ENCODE measurements at places on chromosomes 6 and 20.

DNA sequence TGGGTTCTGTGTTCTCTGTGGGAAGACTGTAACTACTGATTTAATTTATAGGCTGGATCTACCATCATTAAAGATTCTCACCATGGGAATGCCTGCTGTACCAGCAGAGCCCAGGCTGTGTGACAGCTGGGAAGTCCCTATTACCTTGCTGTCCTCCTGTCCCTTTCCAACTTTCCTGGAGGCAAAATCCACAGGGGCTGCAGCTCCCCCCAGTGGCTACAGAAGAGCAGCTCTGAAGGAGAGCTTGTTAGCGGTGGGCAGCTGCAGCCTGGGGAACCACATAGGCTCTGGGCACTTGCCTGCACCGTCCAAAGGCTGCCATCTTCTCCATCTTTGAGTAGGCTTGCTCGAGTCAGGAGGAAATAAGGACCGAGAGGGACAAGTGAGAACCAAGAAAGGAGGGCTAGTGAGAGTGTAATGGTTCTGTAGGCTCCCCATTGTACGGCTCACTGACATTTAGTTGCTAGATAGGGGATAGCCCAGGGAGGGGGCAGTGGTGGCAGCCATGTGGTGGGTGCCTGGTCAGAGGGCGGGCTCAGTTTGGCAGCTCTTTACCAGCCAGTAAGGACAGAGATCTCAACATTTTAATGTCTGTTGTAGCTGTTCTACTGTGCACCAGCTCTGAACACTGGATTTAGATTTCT lies 155.1 kb upstream of the MLIP start:
- peak; percentile 42 for DNase-seq

- DNase-seq = peak; percentile 71
These were observed 771 bp downstream of the ARFRP1 start for GRCh38 chr20:63706852-63707557.

- no peak for DNase-seq
These were observed 157.5 kb downstream of the SMOC2 start for GRCh38 chr6:168598251-168599117.

DNA sequence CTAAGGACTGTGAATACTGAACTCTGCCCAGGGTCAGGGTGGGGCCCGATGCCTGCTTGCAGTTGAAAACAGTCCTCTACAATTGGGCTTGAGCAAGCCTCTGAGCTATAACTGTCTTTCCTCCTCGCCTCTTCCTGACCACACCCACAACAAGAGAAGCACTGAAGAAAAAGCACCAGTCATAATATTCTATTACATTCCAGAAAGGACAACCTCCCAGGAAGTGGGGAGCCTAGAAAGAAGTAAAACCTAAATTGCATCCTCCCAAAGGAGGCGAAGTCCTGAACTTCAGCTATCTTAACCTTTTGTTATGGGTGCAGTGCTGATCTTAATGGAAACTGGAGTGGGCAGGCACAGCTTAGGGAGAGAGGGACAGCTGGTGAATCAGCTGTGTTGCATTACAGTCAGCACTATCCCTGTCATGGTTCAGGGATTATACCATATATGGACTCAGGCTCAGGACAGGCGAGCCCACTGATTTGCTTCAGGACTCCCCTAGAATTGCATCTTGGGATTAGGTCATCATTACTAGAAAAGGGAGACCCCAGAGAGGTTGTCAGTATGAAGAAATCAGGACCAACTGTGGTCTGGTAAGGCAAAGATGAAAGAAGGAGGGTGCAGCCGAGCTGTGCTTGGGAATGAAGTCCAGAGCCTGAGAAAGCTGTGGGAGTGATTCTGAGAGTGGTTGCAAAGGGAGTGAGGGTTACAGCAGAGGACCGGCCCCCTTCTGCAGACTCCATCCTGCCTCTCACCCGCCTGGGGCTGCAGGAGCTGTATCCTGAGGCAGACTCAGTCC lies 18.3 kb upstream of the TRAM2 start:
- DNase-seq = peak; percentile 60

GRCh38 chr6:169172456-169172855 lies 81.2 kb downstream of the THBS2 start:
- peak; percentile 95 for DNase-seq

GRCh38 chr20:63848003-63848911 lies 13.0 kb upstream of the ABHD16B start:
- DNase-seq = peak; percentile 47

- DNase-seq = no peak
These were observed 47.2 kb downstream of the FAM209B start for GRCh38 chr20:56580226-56580625.

GRCh38 chr6:141726248-141726647 lies 406.5 kb upstream of the GJE1 start:
- no peak for DNase-seq

GRCh38 chr6:14822012-14822553 lies 423.8 kb upstream of the JARID2 start:
- DNase-seq = no peak

- DNase-seq = peak; percentile 89
These were observed at the start of gene FOXC1 for GRCh38 chr6:1609648-1610496. Gene FOXC1, plus strand, starts transcription at chr6:1609915. Its CDS starts 531 bp downstream, at chr6:1610446.

- DNase-seq = peak; percentile 58
These were observed 10.5 kb downstream of the SYTL3 start for GRCh38 chr6:158660333-158660754.

DNA sequence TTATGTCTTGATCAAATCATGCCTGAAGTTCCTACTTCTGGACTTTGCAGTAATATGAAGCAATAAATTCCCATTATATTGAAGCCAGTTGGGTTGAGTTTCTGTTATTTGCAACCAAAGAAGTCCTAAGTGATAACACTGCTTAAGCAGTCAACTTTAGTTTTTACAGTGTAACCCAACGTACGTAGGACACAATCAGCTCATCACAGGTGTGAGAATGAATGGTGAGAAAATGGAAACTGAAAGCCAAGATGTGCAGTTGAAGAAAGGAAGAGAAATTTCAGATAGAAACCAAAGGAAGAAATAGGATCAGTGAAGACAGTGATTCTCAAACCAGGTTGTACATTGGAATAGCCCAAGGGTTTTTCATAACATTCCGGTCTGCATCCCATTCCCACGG lies 211.4 kb upstream of the ZFP64 start:
- no peak for DNase-seq

DNA sequence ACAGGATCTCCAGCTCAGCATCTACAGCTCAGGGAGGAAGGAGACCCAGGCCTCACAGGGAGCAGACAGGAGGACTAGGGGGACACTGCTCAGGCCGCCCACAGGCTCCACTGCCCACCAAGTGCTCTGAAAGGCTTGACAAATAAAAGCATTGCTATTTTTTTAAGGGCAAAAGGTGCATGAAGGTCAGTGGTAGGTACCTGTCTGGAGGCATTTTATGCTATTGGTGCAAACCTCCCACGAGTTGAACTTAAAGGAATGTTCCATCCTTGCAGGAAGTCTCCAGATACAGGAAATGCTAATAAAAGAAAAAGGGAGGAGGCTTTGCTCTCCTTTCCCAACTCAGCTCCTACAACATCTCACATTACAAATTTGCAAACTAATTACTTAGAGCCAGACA lies 228.1 kb downstream of the FOXC1 start:
- DNase-seq = no peak

DNA sequence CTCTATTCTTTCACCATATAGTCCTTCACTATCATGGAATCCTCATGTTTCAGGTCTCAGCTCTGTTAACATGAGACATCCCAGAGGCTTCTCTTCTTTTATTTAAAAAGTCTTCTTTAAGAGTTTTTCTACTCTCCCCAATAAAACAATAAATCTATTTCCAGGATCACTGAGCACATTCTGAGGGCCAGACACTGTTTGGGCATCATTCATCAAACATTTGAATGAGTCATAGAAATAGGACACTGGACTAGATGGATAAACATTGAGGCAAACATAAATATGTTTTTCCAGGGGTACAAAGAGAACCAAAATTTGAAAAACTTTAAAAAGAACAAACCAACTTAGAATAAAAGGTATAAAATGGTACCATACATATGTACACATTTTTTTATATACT lies 554.4 kb downstream of the KIF16B start:
- no peak for DNase-seq

DNA sequence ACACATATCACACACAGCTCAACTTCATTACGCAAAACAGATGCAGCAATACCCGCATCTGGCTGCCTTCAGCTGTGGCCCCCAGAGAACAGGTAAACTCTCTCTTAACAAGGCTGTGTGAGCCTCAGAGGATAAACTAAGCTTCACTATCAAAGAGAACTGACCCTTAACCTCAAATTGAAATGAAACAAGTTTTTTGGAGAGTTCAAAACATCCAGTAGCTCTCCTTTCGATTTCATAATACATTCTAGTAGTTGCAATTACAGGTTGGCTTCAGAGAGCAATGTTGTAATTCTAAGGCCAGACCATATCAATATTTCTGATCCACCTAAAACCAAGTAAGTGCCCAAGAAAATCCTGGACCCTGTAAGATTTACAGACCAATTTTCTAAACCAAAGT lies 113.5 kb downstream of the FAXC start:
- no peak for DNase-seq

- DNase-seq = no peak
These were observed 54.7 kb downstream of the CHMP4B start for GRCh38 chr20:33865761-33866370.

- DNase-seq = no peak
These were observed 66.9 kb downstream of the PYGB start for GRCh38 chr20:25314497-25315417.

- peak; percentile 18 for DNase-seq
These were observed 34.4 kb upstream of the ASF1A start for GRCh38 chr6:118859517-118860064.

- no peak for DNase-seq
These were observed 67.3 kb downstream of the SLC22A23 start for GRCh38 chr6:3389390-3390167.

DNA sequence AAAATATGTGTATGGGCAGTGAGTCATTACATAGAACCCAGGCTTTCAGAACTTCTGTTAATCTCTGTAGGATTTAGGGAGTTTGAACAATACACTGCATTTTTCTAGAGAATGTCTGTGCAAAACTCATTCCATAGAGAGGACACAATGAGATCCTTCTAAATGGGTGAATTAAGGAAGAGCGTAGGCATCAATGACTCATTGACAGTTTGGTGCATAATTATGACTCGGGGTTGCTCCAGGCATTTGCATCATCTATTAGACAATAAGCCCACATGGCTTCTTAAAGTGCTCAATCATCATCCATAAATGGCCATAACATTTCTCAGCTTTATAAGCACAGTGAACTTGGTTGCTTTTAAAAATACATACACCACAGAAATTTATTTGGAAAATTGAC lies 625.5 kb downstream of the CDH26 start:
- DNase-seq = peak; percentile 8

DNA sequence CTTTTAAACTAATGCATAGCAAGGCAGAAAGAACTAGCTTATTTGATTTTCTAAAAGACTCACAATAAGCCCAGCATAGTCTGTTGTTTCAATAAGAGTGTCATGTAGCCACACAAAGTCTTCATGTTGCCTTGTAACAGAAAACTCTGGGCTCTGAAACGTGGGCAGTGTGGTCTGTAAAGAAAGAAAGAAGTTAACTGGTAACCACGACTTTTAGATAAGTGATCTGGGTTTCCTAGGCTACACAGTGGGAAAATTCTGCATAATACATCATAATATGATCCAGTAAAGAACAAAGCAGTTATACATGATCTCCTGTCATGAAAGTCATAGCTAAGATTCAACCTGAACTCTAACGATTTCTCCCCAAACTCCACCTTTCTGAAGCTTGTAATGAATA lies 13.3 kb downstream of the SNX5 start:
- no peak for DNase-seq

- DNase-seq = no peak
These were observed 62.6 kb downstream of the STXBP5 start for GRCh38 chr6:147266821-147267220.

GRCh38 chr6:33950472-33950881 lies 146.7 kb upstream of the MLN start:
- DNase-seq = no peak

GRCh38 chr6:160106010-160106409 lies 15.6 kb upstream of the SLC22A1 start:
- DNase-seq = no peak

DNA sequence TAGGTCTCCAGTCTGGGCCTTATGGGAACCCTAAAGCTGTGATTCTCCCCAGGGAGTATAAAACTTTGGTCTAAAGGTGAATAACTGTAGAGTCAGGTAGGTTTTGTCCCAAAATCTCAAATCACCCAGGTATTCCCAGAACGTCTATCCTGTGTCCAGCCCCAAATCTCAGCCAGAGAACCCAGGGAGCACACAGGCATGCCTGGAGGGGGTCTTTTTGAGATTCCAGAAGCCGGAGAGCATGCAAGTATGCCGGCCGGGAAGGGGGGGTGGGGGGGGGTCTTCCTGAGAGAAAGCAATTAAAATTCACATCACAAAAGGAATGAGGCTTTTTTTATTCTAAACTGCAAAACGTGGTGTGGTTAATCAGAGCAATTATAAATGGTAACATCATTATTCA lies 210.0 kb downstream of the PTPRT start:
- no peak for DNase-seq

DNA sequence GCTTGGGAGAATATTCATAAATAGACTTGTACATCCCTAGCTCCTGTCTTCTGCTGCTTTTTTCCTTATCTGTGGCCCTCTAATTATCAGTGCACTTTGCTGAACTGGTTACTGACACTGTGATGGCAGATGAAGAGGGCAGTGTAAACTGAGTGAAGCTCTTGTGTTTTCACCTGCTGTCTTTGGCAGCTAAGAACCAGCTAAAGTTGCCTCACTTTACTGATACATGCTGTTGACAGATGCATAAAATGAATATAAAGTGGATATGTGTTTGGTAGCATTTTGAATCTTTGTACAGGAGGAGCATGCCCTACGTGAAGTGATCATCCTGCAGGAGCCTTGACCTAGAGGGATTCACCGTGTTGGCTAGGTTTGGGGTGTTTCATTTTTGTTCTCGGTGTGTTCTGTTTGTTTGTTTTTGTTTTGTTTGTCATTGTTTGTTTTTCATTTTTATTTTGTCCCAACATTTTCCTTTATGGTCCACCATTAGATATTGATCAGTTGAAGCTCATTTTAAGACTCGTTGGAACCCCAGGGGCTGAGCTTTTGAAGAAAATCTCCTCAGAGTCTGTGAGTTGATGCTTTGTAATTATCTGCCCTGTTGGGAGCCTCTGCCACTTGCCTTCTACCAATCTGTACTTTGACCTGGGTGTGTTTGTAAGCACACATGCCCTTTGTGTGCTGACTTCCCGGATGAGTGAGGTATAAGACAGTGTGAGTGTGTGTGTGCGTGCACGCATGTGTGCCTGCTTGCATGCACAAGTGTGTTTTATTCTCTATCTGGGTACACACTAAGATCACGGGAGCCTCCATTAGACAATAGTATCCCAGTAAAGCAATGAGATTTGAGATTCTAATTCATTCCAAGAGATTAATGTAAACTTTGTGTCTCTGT lies 34.6 kb upstream of the MAPK13 start:
- DNase-seq = no peak

DNA sequence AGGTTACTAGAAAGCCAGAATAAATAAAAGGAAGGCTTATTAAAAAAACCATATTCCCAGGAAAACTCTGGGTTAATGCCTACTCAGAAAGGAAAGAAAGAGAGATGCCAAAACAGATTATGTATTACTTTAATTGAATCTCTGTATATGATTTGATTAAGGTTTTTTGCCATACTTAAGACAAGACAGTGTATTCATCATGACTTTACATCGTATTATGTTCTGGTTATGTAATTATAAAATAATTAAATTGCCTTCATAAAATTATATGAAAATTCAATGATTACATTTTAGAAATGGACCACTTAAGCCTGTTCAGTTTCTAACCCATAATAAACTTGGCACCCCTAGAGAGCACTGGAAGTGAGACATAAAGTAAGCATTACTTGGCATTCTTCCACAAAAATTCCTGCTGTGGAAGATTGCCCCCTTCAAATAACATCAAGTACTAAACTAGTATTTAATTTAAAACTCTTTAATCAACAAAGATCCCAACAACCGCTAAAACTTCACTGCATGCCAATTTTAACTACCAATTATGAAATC lies 20.8 kb upstream of the IBTK start:
- DNase-seq = no peak

Data from NB4 (cell line).